ELF-1 (cell line): ENCODE measurements at places on chromosomes 12 and 14.

DNA sequence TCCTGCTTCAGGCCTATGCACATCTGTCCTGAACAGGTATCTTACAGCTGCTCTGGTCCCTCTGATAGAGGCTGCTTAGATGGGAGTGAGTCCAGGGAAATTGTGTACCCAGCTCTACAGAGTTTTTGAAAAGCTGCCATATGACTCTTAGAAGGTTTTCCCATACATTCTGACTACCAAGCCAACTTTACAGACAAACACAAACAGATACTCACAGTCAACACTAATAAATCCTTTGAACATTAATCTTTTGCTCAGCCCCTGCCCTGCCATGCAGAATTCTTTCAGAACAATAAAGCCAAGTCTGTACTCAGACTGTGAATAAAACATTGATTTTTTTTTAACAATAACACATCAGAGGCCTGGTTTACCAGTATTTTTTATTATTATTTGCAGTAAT is 21.4 kb upstream of the RASSF8 start:
- no peak for DNase-seq

GRCh38 chr14:72646861-72647528 is 246.9 kb downstream of the DPF3 start:
- DNase-seq = no peak

GRCh38 chr14:77120771-77121743 is 20.5 kb downstream of the ZDHHC22 start:
- DNase-seq = no peak

GRCh38 chr14:93017898-93018297 is 94.9 kb downstream of the CHGA start:
- no peak for DNase-seq

DNA sequence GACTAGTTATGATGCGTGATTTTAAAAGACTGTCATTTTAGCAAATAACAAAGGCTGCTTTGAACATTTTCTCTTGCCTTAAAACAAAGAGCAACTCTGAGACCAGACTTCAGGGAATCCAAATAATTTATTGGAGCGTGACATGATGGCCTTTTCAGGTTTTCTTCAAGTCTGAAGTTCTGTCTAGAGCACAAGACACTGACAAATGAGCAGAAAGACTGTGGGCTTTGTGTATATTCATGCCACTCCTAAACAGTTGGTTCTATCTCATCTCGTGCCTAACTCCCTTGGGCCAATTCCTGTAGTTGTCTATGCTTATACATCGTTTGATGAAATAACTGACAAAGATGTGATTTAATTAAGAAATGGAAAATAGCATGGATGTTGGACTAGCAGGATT is 47.5 kb downstream of the IFT81 start:
- DNase-seq = no peak

DNA sequence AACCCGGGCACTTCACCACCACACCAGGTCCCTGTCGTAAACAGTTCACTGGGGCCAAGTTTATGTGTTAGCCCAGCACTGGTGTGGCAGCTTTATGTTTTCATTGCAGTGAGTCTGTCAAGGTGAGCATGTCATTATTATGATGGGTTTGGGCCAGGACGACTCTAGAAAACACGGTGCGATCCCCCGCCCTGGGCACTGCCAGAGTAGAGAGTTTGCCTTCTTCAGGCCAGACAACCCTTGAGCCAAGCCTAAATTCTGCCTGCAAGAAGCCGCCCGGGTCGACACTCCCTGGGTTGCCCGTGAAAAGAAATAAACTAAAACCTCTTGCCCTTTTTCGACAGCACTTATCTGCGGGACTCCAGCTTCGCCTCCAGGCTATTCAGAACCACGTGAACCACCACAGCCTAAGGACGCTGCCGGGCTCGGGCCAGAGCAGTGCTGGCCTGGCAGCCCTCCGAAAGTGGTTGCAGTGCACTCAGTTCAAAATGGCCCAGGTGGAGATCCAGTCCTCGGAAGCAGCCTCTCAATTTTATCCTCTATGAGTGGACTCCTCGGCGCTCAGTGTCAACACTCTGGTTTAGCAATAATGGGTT is 81.8 kb downstream of the PRIMA1 start:
- peak; percentile 56 for DNase-seq

- no peak for DNase-seq
Observed at GRCh38 chr12:89484470-89484869, 40.1 kb downstream of the GALNT4 start.

GRCh38 chr14:63205866-63206265 is 1.6 kb downstream of the RHOJ start:
- no peak for DNase-seq

- DNase-seq = no peak
Observed at GRCh38 chr12:89821896-89822295, 113.3 kb upstream of the ATP2B1 start.

- peak; percentile 75 for DNase-seq
Observed at GRCh38 chr12:3342051-3342450, 149.0 kb upstream of the PRMT8 start.

GRCh38 chr12:105092336-105092735 is 8.1 kb upstream of the ALDH1L2 start:
- DNase-seq = peak; percentile 87

DNA sequence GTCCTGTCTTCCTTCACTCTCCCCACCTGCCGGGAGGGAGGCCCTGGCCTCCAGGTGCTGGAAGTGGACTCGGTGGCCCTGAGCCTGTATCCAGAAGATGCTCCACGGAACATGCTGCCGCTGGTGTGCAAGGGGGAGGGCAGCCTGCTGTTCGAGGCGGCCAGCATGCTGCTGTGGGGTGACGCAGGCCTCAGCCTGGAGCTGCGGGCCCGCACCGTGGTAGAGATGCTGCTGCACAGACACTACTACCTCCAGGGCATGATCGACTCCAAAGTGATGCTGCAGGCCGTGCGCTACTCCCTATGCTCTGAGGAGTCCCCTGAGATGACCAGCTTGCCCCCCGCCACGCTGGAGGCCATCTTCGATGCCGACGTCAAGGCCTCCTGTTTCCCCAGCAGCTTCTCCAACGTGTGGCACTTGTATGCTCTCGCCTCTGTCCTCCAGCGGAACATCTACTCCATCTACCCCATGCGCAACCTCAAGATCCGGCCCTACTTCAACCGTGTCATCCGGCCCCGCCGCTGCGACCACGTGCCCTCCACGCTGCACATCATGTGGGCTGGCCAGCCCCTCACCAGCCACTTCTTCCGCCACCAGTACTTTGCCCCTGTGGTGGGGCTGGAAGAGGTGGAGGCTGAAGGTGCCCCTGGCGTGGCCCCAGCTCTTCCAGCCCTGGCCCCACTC is 8.8 kb downstream of the VRTN start:
- no peak for DNase-seq

DNA sequence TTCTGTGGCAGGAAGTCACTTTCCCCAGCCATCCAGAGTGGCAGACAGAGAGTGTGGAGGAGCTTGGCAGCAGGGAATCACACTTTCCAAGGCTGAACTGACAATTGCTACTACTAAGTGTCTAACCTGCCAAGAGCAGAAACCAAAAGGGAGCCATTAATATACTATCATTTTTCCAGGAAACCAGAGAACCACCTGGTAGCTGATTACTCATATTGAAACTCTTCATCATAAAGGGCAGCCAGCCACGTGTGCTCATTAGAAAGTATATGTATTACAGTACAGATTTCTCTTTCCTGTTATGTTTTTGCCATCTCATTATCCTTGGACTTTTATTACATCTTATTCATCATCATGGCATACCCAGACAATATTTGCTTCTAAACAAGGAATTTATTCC is 374.9 kb downstream of the GXYLT1 start:
- no peak for DNase-seq

DNA sequence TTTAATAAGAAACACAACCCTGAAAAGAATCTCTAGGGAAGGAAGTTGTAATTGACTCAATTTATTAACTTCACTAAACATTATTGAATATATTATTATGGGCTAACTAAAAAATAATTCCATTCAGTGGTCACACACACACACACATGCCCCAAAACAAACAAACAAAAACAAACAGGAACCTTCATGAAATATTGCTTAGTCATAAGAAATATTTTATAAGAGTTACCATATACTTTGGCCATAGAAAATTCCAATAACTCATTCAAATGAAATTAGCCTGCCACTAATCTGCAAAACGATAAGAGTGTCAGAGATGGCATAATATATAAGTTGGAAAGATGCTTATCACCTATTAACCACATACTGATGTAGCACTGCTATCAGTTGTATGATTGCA is 268.4 kb upstream of the AMIGO2 start:
- no peak for DNase-seq

GRCh38 chr12:52024845-52025230 is 18.1 kb downstream of the TAMALIN start:
- no peak for DNase-seq

GRCh38 chr12:109710747-109711595 is 2.7 kb upstream of the FAM222A start:
- no peak for DNase-seq

GRCh38 chr12:14756334-14757143 is 46.7 kb downstream of the WBP11 start:
- peak; percentile 76 for DNase-seq

DNA sequence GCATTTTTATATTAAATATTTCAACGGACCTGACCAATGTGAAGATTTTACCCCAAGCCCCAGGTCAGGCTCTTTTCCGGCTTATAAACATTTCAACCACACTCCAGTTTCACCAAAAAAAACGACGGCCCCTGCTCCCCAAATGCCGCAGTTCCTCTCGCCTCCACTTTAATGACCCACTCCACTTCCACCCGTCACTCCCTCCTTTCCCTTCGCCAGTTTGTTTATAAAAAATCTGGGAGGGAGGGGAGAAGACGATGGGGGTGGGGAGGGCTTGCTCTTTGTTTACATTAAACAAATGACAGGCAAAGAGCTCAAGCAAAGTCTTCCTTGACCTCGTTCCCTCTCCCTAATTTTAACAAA is 5.4 kb downstream of the SIX6 start:
- DNase-seq = no peak

DNA sequence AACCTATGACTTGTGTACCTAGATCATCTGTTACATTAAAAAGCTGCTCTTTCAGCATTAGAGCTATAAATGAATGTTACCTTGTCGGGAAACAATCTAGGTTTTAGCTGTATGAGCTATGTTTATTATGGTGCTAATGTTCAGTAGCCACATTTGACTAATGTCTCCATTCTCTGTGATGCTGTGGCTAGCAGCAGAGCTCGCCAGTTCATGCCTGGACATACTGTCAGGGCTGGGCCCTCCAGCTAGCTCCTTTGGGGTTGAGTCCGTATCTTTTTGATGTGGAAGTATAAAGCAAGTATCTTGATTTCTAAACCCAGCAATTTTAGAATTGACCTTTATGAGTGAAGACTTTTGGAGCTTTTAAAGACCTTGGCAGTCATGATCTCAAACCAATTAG is 36.1 kb downstream of the USP44 start:
- DNase-seq = no peak

- DNase-seq = no peak
Observed at GRCh38 chr14:105474483-105475268, at the start of gene CRIP2. Gene CRIP2, plus strand, starts transcription at chr14:105474821. Its CDS starts 42 bp downstream, at chr14:105474863.

DNA sequence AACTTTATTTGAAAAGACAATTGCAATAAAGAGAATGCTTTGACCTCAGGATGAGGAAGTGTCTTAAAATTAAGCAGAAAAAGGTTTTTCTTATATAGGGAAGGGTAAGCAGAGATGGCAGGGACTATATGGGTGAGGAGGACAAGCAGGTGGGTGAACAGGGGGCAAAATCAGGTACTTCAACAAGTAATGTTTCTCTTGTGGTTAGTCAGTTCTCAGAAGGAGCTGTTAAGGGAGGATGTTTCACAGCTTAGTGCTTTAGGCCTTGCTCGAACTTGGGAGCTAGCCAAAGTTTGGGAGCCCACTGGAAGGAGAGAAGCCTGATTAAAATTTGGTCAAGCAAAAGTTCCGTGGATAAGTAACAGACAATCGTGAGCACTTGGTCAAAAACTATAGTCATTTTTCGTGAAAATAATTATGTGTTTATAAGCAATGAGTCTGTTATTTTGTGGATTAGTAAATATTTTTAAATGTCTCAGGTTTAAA is 364.2 kb upstream of the TMPO start:
- DNase-seq = no peak

DNA sequence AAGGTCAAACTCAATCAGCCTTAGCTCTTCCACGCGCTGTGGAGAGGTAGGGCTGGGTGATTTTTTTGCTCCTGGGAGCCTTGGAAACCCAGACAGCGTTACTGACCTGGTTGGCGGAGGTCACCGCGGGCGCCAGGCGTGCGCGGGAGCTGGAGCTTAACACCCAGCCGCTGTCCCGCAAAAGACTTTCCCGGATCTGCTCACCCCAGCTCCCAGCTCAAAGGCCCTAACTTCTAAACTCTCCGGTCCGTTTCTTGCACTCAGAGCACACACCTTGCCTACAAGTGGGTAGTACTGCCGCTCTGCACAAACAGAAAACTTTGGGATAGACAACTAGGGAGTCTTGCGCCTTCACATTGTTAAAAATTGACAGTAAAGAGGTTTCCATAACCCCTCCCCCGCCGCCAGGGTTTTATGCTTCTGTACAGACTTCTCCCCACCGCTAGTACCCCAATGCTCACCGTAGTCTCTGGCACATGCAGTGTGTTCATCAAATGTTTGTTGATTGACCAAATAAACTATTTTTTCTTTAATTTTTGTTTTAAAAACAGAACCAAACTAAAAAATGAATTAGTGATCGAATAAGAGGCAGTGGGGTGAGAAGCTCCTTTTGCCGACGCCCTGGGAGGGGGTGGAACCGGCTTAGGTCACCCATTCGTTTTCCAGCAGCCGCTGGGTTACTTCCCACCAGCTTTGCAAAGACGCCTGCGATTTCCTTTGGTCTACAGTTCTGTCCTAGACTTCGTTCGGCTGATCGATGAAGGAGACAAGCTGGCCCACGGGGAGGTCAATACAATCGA is 12.7 kb upstream of the TBX3 start:
- peak; percentile 44 for DNase-seq

DNA sequence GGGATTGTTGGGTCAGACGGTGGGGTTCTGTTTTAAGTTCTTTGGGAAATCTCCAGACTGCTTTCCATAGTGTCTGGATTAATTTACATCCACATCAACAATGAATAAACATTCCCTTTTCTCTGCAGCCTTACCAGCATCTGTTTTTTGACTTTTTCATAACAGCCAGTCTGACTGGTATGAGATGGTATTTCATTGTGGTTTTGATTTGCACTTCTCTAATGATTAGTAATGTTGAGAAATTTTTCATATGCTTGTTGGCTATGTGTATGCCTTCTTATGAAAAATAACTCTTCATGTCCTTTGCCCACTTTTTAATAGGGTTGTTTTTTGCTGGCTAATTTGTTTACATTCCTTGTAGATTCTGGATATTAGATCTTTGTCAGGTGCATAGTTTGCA is 140.8 kb upstream of the CNTN1 start:
- DNase-seq = no peak
